ENCODE measurements at places on chromosomes 11 and 22. TPM values are rescaled to one million over a fixed set of nuclear protein-coding genes. Genes with fewer than 3 reads are reported as not detected.

DNA sequence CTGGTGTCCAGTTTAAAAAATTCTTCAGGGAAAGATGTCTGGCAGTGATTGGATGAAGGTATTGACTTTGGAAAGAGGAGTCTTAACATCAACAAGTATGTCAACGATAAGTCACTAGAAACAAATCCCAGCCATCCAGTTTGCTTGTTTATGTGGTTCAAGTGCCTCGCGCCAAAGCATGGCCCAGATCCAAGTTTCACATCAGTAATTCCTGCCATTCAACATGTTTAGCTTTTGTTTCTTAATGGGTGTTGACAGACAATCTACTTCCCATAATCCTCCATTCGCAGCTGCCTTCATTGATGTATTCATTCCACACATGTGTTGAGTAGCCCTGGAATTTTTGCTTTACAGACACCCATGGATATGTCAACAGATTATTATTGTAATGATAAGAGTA, 77.8 kb downstream of the UBASH3B start:
- DNase-seq, result no peak

- no peak for DNase-seq
These were observed 149.6 kb downstream of the CWF19L2 start for GRCh38 chr11:107307991-107308390.

UBQLNL gene
- not detected for total RNA-seq

GRCh38 chr22:19233189-19233661, 54.7 kb upstream of the SLC25A1 start:
- no peak for DNase-seq

DNA sequence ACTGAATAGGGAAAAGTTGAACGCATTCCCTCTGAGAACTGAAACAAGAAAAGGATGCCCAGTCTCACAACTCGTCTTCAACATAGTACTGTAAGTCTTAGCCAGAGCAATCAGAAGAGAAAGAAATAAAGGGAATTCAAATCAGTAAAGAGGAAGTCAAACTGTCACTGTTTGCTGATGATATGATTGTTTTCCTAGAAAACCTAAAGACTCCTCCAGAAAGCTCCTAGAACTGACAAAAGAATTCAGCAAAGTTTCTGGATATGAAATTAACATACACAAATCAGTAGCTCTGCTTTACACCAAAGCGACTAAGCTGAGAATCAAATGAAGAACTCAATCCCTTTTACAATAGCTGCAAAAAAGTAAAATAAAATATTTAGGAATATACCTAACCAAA, 471.2 kb upstream of the CNTN5 start:
- no peak for DNase-seq

Measured in HT1080 (cell line).